Iris pigment epithelial cell (primary cell): ENCODE measurements at places on chromosomes 1 and 21.
A peak's percentile ranks its signal among the peaks of the same experiment; 100 is the strongest.

DNA sequence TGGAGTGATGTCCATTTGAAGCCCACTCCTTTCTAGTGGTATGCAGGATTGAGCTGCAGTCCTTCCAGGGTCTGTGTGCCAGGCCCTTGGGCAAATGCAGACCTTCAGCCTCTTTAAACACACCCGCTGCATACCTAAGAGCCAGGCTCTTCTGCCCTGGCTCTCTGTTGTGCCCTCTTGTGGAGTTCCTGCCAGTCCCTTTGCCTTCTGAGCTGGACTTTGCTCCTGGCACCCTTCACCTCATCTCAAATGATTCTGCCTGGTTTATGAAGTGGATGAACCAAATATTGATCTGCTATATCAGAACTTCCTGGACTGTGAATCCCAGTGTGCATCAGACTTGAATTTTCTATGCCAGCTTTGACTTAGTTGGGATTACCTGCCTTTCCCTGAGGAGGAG, 158.8 kb downstream of the URB2 start:
- no peak for DNase-seq

GRCh38 chr1:109193653-109194590, 19.8 kb upstream of the SARS1 start:
- DNase-seq, result no peak

DNA sequence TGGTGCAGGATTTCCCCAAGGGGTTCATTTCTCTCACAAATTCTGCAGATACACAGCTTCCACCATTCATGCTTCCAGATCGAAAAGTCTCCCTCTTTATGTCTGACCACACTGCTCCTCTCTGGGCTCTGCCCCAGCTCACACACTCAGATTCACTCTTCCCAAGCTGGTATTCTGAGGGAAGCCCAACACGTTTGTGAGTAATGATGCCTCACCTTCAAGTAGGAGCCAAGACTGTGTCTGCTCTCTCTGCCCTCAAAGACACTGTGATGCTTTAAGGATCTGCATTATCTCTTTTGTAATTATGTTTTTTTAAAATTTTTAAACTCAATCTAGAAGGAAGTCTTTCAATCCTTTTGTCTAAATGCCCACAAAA, 19.8 kb downstream of the PRAMEF11 start:
- no peak for DNase-seq

GRCh38 chr1:44453798-44454349, 48.8 kb downstream of the RNF220 start:
- DNase-seq, result no peak

- DNase-seq, result peak; percentile 1
These were observed 230.4 kb downstream of the PDE4B start for GRCh38 chr1:66022904-66023620.

GRCh38 chr1:151504252-151504651, 6.9 kb upstream of the CGN start:
- DNase-seq, result no peak

DNA sequence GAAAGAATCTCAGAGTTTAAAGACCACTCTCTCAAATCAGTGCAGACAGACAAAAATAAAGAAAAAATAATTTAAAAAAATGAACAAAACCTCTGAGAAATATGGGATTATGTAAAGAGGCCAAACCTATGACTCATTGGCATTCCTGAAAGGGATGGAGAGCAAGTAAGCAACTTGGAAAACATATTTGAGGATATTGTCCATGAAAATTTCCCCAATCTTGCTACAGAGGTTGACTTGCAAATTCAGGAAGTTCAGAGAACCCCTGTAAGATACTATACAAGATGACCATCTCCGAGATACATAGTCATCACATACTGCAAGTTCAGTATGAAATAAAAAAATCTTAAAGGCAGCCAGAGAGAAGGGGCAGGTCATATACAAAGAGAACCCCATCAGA, 43.7 kb upstream of the IVNS1ABP start:
- DNase-seq, result peak; percentile 40

DNA sequence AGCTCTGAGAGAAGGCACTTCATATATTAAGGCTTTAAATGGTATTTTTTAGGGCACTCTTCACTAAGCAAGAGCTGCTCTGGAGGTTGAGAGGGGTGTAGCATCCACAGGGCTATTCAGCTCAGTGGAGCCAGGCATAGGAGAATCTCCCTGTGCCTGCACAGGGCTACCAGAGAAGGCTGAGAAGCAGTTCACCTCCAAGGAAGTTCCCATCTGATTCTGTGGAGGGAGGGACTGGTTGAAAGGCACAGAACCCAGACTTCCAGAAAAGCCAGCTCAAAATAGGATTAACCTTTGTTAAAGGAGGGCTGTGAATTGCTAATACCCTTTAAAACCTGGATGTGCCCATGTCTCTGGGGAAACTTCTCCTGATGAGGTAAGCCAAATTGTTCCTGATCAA, 304.5 kb downstream of the TTLL7 start:
- no peak for DNase-seq

DNA sequence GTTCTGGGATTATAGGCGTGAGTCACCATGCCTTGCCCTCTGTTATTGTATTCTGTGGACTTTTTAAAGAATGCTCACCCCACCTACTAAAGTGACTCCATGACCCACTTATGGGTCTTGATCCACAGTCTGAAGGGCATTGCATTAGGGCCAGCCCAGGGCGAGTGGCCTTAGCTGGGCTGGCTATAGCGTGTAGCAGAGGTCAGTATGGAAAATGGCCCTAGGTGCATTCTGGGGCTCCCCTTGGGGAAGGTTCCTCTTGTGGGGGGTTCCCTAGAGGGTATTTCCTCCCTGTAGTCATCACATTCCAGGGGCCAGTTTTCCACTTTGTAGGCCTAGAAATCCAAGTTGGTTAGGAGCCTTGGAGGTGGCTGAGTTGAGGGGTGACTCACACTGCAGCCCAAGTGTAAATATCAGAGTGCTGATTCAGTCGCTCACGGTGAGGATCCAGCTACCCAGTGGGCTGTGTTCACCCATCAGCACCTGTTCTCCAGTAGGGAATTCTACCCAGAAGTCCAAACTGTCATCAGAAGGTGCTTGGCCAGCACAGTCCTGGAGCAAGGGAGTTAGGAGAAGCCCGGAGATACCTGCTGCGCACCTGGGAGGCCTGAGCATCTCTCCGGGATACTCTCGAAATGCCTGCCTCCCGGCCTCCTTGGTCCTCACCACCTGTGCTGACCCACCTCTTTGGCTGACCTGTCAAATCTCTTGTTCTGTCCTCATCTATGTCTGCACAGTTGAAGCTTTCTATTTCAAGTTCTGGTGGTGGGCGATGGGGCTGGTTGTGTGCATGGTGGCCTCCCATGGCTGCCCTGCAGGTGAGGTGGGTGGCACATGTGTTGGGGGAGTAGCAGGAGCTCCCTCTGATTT, 52.2 kb downstream of the NENF start:
- peak; percentile 87 for DNase-seq

GRCh38 chr1:97271916-97272788, 550.6 kb downstream of the PTBP2 start:
- peak; percentile 20 for DNase-seq

GRCh38 chr1:234922987-234923386, 205.7 kb downstream of the TOMM20 start:
- no peak for DNase-seq

DNA sequence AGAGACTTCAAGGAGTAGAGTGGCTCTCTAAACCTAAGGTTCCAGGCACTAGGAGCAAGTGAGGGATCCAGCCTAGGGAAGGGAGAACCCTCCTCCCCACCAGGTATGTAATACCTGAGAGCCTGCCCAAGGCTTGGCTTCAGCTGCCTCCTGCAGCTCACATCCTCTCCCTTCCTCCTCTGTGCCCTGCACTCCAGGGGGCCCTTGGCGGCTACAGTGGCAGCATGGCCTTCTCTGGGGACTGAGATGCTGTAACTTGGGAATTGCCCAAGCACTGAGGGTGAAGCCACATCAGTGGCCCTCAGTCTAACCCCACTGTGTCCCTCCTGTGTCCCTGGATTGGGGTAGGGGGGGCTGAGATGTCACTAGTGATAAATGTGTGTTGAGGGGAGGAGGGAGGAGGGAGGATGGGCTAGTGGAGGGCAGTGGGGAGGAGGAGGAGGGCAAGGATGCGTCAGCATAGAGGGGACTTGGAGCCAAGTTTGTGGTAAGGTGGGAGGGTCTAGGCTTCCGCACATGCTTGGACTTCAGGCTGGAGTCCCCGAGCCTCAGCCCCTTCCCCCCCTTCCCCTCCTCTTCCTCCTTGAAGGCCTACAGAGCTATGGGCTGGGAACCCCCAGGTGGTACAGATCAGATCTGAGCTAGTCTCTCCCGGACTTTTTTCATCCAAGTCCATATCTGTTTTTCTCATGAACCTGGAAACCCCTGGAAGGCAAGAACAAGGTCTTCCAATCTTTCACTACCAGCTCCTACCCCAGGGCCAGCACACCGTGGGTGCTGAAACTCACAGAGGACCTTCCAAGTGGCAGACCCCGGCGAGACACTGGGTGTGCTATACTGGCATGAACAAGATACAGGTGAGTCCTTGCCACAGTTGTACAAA, 17.5 kb downstream of the COL9A2 start:
- no peak for DNase-seq
